Brain (organoid and tissue), 16 donors: ENCODE measurements at places on chromosomes 1 and 21.

DNA sequence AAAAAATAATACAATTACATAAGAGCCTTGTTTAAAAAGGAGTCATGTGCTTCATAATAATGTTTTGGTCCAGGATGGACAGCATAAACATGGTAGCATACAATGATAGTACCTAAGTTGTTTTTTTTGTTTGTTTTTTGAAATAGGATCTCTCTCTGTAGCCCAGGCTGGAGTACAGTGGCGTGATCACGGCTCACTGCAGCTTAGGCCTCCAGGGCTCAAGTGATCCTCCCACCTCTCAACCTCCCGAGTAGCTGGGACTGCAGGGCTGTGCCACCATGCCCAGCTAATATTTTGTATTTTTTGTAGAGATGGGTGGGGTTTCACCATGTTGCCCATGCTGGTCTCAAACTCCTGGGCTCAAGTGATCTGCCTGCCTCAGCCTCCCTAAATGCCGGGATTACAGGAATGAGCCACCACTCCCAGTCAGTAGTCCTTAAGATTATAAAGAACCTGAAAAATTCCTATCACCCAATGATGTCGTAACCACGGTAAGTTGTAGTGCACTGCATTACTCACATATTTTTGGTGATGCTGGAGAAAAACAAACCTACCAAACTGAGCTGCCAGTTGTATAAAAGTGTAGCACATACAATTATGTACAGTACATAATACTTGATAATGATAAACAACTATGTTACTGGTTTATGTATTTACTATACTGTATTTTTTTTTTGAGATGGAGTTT lies 22.4 kb upstream of the RCOR3 start:
- no peak for DNase-seq

GRCh38 chr1:205004351-205004750 lies 38.7 kb upstream of the CNTN2 start:
- no peak for DNase-seq

DNA sequence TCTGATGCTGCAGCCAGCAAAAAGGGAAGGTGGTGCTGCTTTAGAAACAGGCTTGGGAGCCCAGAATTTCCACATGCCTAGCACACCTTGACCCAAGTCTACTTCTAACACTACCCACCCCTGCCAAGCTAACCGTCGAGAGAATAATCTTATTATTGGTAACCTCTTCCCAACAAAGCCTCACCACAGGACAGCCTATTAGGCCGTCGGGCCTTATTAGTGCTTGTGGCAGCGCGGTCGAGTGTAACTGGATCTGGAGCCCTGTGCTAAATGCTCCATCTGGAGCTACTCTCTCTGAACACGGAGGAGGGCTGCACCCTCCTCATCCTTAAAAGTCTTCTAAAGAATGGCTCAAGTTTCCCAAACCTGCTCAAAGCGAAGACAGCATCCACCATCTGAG lies 165.5 kb upstream of the NFIA start:
- DNase-seq: no peak

- DNase-seq: no peak
Measured at GRCh38 chr1:22908880-22909426, 63.7 kb downstream of the LACTBL1 start.

DNA sequence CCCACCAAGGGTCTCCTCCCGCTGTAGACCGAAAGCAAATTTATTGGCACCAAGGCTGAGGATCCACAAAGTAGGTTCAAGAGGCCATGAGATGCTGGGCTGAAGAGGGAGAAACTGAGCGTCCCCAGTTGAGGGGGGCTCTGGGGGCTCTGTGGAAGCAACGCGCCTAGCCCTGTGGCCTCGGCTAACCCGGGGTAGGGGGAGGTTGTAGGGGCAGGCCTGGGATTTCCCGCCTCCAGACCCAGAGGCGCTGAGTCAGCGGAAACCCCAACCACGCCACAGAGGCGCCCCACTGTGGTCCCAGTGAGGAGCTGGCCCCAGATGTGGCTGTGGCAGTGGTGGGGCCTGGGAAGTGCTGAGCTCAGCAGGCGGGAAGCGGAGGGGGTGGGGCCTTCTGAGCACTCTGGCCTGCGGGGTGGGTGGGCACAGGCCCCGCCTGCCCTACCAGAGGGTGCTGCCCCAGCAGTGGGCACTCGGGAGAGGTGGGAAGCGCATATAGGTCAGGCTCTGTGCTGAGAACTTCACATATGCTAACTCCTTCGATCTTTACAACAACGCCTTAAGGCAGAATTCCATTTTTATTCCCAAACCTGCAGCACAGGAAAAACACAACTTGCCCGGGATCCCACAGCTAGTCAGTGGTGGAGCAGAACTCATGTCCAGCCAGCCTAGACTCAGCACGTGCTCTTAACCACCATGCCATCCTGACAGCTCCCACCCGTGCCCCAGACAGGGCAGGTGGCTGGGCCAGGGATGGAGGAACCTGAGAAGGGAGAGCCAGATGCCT lies 1.5 kb upstream of the COL16A1 start:
- no peak for DNase-seq

DNA sequence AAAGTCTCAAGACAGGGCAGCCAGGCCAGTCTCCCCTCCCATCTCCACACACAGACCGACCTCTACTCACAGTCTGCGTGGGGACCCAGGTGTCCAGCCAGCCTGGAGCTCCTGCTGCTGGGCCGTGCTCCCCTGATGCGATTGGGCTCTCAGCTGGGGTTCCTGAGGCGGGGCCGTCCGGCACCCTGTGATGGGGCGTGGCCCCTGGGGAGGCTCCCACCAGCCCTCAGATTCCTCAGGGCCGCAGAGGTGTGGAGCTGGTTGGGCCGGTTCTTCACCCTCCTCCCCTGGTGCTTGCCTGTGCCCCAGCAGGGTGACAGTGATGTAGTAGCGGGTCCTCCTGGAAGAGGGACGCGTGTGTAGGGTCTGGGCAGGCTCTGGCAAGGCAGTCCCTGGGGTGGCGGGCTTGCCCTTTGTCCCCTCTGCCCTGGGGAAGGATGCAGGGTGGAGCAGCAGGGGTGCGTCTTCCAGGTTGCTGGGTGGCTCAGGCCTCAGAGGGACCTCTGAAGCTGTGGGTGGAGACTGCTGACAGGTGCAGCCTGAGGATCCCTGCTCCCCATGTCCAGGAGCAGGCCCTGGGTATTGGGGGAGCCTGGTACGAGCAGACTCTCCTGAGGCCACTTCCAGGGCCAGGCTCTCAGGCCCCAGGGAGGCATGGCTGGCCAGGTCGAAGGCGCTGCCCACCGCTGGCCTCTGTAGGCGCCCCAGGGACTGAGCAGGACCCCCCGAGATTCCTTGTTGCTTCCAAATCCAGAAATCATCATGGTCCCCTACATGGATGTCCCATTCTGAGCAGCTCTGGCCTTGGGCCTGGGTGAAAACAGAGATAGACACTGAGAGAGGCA lies at the start of gene CRYBG2:
CRYBG2 (minus strand) TSS at position 155 of the 845 bp plus-strand sequence. CDS start 7,473 bp downstream, outside the sequence.
- DNase-seq: no peak

- DNase-seq: peak; percentile 7
Measured at GRCh38 chr1:53686091-53686964, 52.6 kb downstream of the GLIS1 start.

- DNase-seq: no peak
Measured at GRCh38 chr21:34688145-34688544, 19.4 kb downstream of the CLIC6 start.

- no peak for DNase-seq
Measured at GRCh38 chr1:21586846-21587601, 77.8 kb downstream of the ALPL start.

DNA sequence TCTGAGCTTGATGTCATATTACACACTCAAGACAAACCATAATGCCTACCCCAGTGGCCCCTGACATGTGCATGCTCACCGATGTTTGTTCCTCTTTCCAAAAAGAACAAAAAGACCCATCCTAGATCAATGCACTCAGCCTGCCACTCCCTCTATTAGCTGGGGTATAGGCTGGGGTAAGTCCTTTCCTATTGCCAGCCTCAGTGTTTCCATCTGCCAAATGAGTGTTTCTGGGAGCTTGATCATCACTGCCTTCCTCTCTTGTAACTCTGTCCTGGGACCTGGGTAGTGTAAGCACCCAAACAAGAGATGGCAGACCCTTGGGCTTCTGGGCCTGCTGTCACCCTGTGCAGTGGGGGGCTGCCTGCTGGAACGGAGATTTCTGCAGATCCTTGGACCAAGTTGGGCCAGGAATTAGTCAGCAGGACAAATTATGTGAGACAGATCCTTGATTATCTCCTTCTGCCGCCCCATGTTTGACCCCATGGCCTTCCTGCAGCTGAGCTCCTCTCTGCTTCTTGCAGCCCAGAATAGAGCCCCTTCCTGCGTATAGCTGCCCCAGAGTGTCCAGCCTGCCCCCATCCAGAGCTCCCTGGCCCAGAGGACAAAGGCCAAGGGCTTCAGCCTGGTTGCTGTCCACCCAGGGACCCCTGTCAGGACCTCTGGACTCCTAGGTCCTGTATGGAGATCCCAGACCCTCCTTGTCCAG lies 31.5 kb upstream of the LRP8 start:
- no peak for DNase-seq

DNA sequence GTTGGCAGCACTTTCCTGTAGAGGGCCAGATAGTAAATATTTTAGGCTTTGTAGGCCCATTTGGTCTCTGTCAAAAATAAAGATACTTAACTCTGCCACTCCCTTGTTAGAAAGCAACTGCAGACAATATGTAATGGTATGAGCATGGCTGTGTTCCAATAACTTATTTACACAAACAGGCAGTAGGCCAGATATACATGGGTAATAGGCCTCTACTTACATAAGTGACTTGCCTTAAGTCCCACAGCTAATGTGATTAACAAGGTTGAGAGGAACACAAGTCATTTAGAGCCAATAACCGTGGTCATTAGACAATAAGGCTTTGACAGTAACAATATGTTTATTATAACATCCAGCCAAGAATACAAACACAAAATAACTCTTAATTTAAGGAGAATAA lies 17.4 kb downstream of the CCT8 start:
- DNase-seq: no peak

GRCh38 chr1:55088413-55088812 lies 49.1 kb downstream of the PCSK9 start:
- DNase-seq: no peak

DNA sequence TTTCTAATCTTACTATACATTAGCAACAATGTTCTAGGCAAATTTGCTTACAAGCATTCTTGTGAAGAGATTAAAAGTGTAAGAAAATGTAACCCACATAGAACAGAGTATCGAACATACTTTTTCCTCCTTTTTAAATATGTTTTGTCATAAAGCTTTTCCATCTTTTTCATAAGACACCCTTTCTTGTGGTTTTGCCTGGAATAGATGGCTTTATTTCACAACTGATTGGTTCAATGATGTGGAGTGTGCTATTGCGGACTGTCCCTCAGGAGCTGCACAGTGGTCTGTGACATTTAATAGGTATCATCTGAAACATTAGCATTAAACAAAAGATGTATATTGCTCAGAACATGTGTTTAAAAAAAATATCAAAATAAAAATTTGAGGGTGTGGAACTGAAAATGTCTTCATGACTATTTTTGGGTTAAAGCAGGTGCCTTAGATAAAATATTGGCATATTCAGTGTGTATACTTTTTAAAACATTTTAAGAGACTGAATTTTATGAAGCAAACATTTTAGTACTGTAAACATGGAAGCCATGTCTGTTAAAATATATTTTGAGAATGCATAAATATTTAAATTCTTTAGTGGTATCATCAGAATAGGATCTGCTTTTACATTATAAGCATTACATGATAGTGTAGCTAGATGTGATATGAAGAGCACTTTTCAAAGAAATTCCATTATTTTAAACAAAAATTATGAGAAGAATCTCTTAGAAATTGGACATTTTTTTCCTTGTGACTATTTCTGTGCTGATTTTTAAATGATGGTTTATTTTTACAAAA lies 48.3 kb upstream of the C1orf146 start:
- DNase-seq: peak; percentile 74

GRCh38 chr1:10693497-10694273 lies 102.8 kb downstream of the CASZ1 start:
- no peak for DNase-seq

DNA sequence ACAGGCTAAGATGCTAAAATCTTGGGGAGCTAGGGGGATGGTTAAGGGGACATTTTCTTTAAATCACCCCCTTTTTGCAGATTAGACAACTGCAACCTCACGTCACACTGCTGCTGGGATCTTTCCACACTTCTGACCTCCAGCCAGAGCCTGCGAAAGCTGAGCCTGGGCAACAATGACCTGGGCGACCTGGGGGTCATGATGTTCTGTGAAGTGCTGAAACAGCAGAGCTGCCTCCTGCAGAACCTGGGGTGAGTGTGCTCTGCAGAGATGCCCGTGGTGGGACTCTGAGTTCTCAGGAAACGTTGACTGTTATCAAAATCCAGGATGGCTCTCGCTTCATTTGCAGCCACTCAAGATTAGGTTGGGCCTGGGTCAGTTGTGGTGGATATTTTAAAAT lies 13.3 kb downstream of the OR2B11 start:
- no peak for DNase-seq

GRCh38 chr21:18368205-18368604 lies 35.4 kb downstream of the TMPRSS15 start:
- DNase-seq: no peak

- DNase-seq: no peak
Measured at GRCh38 chr1:26541431-26541815, 11.9 kb downstream of the RPS6KA1 start.

DNA sequence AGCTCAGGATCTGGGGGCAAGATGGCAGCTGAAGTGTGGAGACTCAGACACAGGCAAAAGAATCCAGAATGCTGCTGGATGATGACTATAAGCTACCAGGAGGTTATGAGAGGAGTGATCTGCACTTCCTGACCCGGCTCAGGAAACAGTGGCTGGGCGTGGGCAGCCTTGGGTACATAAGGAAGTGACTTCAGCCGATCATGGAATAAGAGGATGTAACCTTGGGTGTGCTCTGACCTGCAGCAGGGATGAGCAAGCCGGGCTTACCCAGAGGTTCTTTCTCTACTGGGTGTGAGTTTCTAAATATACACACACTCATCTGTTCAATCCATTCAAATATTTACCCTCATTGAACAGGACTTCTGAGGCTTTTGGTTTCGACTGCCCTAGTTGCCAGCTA lies 62.7 kb downstream of the CD34 start:
- no peak for DNase-seq

DNA sequence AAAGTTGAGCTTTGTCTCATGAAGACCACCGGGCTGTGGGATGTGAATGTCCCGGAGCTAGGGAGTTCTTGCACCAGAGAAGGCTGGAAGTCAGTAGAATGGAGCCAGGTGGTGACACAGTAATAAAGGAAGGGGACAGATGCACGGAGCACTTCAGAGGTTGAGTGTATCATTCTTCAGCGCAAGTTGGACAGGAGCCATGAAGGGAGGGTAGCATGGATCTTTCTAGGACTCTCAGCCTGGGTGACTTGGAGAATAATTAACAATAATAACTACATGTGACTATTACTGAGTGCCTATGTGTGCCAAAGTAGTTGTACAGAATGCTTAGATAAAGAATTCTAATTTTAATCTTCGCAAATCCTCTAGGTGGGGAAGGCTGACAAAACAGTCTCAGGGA lies 258.7 kb upstream of the AJAP1 start:
- peak; percentile 24 for DNase-seq
